CD4-positive, alpha-beta T cell treated with Interleukin-15 for 1 hour (primary cell): ENCODE measurements at places on chromosomes 16 and 17.
A peak's percentile ranks its signal among the peaks of the same experiment; 100 is the strongest.

DNA sequence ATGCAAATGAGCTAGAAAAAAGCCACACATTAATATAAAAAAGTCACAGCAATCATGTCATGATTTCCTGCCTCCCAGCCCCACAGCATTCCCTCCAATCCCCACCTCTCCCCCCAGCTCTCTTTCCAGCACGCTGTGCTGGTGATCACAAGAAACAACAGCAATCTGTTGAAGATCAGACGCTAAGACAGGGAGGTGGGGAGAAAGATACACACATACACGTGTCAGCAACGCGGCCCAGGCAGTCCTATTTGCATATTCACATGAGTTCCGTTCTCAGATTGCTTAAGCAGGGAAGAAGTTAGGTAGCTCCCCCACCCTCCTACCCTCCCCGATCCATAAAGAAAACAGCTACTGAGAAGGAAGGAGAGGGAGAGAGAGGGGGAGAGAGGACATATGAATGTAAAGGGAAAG is 405.5 kb upstream of the PSMD7 start:
- no peak for DNase-seq

- no peak for DNase-seq
Measured at GRCh38 chr16:87135246-87136030, 181.8 kb downstream of the C16orf95 start.

- DNase-seq: no peak
Measured at GRCh38 chr17:52606098-52606497, 447.6 kb upstream of the CA10 start.

GRCh38 chr17:39996800-39997199 is 16.2 kb downstream of the PSMD3 start:
- DNase-seq: no peak

GRCh38 chr17:76866774-76867577 is 1.2 kb upstream of the MGAT5B start:
- no peak for DNase-seq

GRCh38 chr17:4998732-4999429 is 1.1 kb downstream of the KIF1C start:
- no peak for DNase-seq

- DNase-seq: no peak
Measured at GRCh38 chr16:85833219-85833920, 33.9 kb downstream of the COX4I1 start.

GRCh38 chr17:39759204-39759603 is 21.5 kb downstream of the GRB7 start:
- DNase-seq: no peak

- no peak for DNase-seq
Measured at GRCh38 chr16:1545044-1546040, 11.9 kb downstream of the TMEM204 start.

DNA sequence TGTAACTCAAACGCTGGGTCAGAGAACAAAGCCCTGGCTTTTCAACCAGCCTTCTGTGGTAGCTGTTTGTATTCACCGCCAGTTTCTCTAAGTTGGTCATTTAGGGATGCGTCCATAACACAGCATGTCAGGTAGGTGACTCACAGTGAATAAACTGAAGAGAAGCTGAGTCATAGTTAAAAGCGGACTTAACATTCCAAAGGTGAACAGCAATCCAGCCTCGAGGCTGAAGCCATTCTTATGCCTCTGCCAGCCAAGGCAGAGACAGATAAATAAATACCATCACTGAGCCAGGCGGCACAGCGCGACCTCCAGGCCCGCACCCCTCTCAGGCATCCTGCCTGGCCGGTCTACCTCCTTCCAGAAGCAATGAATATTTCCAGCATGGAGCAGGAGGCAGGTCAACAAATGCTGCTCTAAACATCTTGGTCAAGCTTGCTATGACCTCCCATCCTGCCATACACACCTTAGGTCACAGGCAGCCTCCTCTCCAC is 12.4 kb upstream of the CACNG4 start:
- DNase-seq: no peak

- DNase-seq: no peak
Measured at GRCh38 chr16:81277541-81278080, 37.2 kb upstream of the GAN start.

DNA sequence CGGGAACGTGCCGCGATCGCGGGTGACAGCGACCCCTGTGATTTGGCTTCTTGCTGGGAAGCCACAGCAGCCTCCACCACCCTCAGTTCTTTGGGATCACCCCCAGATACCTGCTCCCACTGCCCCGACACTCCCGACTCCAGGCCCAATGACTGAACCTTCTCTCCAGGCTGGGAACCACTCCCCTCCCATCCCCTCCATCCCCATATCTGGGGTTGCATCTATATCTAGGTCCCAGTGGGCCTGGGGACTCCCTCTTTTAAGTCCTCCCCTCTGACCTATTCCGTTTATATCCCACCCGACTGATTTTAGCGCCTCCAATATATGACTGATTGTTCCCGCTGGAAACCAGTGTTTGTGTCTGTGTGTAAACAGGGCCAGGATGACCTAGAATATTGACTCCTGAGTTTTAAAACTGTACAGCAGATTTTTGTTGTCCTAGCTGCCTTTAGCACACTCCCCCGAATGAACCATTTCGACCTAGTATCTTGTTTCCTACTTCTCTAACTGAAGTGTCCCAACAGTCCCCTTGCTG is 667 bp downstream of the PSMD3 start:
- DNase-seq: no peak

DNA sequence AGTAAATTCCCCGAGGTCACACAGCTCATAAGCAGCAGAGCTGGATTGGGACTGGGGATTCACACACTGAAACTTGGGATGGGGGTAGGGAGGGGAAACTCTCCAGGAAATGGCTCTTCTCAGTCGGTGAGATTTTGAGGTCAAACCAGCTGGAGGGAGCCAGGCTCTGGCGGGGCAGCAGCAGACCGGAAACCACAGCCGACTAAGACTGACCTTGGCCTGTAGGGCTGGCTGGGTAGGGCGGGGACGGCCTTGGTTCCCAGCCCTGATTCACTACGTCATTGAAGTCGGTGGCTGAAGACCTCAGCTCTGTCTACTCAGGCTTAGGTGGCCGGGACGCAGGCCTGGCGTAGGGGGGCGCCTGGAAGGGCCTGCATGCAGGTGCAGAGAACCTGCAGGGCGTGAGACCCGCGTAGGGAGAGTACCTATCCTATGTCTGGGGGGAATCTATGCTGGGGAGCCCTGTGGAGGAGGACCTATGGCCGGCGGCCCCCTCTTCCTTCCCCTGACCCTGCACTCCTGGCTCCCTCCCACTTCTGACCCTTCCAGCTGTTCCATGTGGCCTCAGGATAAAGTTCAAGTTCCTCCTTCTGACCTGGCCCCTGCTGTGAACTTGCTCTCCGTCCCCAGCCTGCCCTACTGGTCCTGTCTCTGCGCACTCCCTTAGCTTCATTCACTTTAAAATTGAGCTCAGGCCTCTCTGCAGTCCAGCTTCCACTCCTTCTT is 11.9 kb upstream of the SLC4A1 start:
- peak; percentile 83 for DNase-seq

DNA sequence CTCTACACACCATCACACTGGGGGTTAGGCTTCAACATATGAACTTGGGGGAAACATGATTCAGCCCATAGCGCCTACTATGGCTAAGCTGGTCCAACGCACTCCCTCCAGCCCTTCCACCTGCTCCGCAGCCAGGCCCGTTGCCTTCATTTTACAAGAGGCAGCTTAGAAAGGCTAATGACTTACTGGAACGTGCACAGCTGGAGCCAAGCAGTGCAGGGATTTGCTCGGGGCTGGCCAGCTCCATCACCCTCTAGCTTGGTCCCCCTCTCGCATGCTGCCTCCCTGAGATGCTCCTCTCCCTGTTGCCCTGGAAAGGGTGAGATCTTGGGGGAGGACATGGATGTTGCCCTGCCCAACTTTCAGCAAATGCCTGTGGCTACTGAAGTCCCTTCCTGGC is 2.8 kb upstream of the CACNG1 start:
- DNase-seq: no peak

- peak; percentile 58 for DNase-seq
Measured at GRCh38 chr16:27174007-27174406, 29.3 kb upstream of the KDM8 start.

DNA sequence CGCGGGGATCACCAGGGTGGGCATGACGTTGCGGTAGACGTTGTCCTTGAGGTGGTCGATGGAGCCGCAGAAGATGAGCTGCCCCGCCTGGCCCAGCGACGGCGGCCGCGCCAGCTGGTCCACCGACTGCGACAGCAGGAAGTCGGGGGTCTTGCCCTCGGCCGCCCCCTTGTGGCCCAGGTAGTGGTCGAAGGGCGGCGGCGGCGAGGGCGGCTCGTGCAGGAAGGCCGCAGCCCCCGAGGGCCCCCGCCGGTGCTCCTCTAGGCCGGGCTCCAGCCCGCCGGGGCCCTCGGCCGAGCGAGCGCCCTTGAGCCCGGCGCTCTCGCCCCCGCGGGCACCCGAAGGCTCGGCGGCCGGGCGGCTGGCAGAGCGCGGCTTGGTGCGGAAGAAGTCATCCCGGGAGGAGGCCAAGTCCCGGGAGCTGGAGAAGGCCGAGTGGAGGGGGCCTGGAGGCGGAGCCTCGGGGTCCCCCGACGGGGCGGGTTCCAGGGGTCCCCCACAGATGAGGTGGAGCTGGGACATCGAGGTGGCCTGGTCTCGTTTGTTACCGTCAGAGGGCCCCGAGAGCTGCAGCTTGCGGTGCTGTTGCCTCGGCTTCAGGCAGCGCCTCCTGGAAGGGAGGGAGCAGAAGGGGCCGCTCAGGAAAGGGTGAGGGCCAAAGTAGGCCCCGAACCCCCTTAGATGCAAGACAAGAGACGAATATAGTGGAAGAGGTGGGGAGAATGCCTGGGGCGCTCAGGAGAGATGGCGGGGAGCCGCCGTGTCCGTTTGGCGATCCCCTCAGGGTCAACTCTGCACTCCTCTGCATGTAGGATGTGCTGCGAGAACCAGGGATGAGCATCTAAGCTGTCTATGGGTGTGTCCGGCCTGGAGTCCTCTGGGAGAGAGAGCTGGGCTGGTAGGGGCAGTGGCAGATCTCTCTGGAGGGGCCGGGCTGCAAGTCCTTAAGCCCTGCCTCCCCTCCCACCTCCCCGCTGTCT is 8.8 kb downstream of the FAM171A2 start:
- peak; percentile 48 for DNase-seq

- no peak for DNase-seq
Measured at GRCh38 chr17:72937707-72938106, 154.8 kb downstream of the SLC39A11 start.

- peak; percentile 23 for DNase-seq
Measured at GRCh38 chr16:31177136-31177535, 2.8 kb upstream of the FUS start.

DNA sequence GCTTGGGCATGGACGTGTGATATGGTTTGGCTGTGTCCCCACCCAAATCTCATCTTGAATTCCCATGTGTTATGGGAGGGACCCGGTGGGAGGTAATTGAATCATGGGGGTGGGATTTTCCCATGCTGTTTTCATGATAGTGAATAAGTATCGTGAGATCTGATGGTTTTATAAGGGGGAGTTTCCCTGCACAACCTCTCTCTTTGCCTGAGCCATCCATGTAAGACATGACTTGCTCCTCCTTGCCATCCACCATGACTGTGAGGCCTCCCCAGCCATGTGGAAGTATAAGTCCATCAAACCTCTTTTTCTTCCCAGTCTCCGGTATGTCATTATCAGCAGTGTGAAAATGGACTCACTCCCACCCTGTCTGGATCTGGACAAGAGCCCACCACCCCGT is 393.4 kb downstream of the SEC14L1 start:
- no peak for DNase-seq

DNA sequence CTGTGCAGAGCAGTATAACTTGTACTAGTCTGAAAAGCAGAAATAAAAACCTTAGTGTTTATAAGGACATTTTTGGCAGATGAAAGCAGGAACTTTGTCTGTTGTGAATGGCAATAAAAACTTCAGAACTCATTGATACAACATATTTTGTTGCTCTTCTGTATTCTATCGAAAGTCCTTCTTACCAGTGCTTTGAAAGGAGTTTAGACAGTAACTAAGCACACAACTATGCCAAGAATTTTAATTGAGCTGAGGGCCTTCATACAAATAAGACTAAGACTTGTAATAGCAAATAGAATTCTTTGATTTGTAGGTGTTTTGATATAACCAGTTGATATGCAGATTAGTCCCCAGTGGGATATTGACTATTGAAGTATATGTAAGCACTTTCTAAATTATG is 308.4 kb downstream of the ZFHX3 start:
- no peak for DNase-seq

DNA sequence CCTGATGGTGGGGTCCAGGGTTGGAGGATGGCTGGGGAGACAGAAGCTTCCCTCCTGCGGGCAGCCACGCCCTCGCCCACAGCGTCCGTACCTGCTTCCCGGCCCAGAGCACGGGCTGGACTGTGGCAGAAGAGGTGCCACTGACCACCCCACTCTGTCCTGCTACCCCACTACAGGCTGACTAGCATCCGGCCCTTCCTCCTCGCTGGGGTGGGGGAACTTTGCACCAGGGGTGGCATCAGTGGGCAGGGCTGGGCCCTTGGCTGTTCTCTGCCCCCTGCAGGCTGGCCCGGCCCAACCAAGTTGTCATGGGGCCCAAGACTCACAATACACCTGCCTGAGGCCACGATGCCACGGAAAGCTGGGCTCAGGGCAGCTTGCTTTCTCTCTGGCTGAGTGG is 73.0 kb downstream of the KLHDC4 start:
- DNase-seq: no peak

DNA sequence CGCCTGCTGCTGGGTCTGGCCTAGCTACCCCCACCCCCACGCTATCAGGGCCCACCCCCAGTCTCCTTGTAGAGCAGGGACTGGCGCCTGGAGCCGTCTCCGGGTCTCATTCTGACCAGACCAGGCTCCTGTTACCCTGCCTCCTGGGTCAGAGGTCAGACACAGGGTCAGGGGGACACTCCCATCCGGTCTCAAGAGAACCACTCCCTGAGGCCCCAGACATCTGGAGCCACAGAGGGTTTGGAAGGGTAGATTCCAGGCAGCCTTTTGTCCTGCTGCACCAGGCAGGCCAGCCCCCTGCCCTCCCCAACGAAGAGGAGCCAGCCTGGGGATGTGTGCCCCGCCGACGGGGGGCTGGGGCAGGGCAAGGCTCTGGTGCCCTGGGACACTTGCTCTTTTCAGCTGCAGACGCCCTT is 944 bp upstream of the WFIKKN1 start:
- no peak for DNase-seq

DNA sequence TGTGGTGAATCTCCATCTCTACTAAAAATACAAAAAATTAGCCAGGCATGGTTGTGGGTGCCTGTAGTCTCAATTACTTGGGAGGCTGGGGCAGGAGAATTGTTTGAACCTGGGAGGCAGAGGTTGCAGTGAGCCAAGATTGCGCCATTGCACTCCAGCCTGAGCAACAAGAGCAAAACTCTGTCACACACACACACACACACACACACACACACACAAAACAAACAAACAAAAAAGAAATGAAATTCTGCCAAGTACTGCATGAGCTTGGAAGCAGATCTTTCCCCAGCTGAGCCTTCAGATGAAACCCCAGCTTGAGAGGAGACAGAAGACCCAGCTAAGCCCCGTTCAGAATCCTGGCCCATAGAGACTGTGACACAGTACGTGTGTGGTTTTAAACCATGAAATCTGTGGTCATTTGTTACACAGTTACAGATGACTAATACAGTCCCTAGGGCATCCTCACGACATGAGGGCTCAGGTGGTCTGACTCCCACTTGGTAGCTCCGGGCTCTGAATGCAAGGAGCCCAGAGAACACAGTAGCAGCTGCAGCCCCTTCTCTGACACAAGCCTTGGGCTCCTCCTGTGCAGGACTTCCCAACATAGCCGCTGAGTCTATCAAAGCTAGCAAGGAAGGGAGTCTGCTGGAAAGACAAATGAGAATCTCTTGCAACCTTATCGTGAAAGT is 132.8 kb downstream of the SEC14L1 start:
- no peak for DNase-seq

GRCh38 chr17:80869481-80870145 is 122.0 kb upstream of the CHMP6 start:
- no peak for DNase-seq
